ENCODE measurements at places on chromosomes 7 and 10.

DNA sequence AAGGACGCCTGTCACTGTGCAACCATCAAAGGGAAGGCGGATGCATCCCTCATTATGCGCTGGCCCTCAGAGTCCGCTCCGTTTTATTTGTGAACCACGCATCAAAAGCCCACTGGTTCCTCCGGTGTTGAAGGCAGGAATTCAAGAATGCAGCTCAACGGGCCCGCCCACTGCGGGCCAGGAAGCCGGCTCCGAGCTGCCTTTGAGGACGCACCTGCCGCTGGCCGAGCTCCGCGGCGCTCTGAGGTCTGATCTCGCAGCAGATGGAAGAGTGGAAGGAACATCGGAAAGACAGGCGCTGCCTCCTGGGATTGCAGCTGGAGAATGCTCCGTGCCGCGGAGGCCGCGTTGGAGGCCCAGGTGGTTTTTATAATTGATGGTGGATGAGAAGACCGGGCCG lies 56.9 kb upstream of the ADGRA1 start:
- no peak for DNase-seq

DNA sequence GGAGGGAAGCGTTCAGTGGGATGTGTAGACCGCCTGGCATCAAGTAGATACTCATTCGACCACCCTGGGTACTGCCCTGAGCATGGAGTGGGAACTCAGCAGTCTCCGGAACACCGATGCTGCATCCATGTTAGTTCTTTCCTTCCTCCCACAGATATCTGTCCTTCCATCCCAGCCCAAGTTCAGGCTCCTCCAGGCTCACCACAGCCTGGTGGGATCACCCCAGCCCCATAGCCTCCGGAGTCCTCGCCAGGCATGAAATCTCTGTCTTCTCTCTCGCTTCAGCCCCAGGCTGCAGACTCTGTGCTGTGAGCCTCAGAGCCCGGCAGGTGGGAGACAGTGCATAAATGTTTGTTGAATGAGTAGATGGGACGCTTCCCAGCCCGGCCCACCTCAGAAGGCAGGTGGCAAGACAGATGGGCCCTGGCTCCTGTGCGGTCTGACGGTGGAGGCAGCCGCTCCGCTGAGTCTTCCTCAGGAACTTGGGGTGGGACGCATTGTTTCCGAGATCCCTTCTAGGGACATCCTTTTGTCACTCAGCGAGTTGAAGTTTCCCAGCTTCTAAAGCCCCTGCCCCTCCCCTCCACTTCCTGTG lies 42.9 kb downstream of the ELFN1 start:
- DNase-seq = no peak

DNA sequence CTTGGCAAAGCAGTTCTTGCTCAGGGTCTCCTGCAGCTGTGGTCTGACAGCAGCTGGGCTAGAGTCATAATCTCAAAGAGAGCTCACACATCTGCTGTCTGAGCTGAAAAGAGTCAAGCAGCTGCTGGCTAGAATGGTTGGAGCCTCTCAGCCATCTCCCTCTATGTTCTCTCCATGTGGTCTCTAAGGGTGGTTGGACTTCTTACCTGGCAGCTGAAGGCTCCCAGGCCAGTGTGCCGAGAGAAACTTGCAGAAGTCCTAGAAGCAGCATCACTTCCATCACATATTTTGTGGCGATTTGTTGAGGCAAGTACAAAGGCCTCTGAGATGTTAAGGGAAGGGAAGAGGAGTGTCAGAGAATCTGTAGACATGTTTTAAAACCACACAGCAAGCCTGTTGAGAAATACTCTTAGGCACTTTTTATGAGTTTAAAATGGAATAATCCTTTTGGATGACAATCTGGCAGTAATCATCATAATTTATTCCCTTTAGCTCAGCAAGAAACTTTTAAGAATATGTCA lies 93.2 kb downstream of the REEP3 start:
- no peak for DNase-seq

DNA sequence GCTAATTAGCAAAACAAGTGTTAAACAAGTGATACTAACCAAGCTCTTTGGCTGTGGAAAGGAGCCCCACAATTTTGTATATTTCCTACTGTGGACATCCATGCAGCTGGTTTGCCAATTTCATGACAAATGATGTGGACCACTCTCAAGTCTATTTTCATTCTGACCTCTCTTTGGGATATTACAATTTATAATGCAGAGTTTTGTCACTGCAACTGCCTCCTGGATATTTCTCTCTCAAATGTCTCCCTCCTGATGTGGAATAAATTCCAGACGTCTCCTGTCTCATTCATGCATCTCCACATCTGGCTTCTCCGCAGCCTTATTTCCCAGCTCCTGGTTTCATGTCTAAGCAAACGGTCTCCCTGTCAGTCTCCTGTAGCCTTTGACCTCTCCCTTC lies 80.6 kb upstream of the RHEB start:
- no peak for DNase-seq

- DNase-seq = no peak
Observed at GRCh38 chr7:90595342-90595800, 750 bp upstream of the CDK14 start.

DNA sequence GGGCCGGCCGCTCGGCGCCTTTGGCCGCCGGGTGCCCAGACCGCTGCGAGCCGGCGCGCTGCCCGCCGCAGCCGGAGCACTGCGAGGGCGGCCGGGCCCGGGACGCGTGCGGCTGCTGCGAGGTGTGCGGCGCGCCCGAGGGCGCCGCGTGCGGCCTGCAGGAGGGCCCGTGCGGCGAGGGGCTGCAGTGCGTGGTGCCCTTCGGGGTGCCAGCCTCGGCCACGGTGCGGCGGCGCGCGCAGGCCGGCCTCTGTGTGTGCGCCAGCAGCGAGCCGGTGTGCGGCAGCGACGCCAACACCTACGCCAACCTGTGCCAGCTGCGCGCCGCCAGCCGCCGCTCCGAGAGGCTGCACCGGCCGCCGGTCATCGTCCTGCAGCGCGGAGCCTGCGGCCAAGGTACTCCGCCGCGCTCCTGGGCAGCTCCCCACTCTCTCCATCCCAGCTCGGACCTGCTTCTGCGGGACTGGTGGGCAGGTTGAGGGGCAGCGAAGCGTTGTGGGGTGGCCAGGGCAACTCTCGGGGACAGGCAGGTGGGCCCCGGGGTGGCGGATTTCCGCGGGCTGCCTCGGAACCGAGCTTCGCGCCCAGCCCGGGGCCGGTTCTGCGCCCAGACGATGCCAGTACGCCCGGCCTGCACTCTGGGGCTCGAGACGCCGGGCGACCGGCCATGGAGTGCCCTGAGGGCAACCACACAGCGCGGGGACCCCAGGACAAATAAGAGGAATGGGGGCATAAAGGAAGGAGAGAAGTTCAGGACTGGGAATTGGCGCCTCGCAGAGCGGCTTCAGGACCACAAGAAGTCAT lies 578 bp downstream of the HTRA1 start:
- no peak for DNase-seq

DNA sequence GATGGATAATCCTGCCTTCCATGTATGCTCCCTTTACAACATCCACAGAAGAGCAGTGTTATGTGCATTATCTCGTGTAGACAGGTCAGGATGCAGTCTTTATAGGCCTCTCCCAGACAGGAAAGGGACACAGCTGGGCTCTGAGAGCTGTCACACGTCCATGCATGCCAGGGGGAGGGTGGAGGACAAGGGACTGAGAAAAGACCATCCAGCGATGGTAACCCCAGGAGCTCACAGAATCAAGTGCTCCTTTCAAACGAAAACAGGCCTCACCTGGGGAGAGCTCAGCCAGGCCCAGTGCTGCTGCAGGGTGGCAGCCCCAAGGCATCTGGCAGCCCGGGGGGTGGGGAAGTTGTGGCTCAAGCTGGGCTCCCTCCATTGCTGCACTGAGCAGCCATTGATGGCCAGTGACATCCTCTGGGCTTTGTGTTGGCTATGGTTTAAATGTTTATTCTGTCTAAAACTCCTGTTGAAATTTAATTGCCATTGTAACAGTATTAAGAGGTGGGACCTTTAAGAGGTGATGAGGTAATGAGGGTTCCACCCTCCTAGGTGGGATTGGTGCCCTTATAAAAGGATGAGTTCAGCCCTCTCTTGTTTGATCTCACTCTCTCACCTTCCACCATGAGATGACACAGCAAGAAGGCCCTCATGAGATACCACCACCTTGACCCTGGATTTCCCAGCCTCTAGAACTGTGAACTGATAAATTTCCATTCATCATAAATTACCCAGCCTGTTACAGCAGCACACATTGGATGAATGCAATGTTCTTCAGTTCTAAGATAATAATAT lies 15.7 kb downstream of the JCAD start:
- DNase-seq = no peak
